ENCODE measurements at places on chromosomes 5 and 9.

GRCh38 chr5:135557076-135557838, 21.5 kb upstream of the NEUROG1 start:
- no peak for DNase-seq

GRCh38 chr9:137685741-137686420, 67.1 kb downstream of the EHMT1 start:
- DNase-seq: peak; percentile 77

- DNase-seq: no peak
These were observed 64.2 kb upstream of the OLFM1 start for GRCh38 chr9:135023088-135023785.

- no peak for DNase-seq
These were observed 347.9 kb upstream of the SEMA6A start for GRCh38 chr5:116922532-116922931.

DNA sequence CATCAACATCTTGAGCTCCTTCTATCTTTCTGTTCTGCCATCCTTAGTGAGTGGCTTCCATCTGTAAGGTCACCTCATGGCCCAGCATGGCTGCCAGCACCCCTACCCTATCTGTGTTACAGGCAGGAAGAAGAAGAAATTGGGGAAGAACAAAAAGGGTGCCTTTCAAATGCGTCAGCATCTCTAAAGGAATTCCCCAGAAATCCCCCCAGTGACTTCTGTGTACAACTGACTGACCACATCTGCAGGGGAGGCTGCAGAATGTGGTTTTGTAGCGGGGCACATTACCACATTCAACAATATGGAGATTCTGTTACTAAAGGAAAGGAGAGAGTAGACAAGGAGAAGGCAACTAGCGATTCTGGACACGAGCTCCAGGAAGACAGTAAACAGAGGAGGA, 40.1 kb downstream of the ALG2 start:
- DNase-seq: peak; percentile 36

GRCh38 chr9:8832955-8833354, 1033.4 kb upstream of the DMAC1 start:
- DNase-seq: peak; percentile 28

DNA sequence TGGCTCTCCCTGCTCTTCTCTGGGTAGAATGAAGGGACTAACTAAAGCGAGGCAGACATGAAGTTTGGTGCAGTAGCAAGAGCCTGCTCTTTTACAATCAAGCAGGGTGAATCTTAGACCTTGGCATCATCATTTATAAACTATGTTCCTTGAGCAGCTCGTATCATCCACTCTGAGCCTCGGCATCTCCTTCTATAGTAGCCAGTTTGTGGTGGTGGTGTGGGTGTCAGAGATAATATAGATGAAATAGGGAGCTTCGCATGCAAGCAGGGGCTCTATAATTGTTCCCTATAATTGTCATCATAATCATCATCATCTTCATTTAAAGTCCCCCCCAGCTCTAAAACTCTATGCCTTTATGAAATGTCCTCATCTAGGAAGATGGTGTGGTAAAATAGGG, 72.5 kb upstream of the SAP30L start:
- no peak for DNase-seq

DNA sequence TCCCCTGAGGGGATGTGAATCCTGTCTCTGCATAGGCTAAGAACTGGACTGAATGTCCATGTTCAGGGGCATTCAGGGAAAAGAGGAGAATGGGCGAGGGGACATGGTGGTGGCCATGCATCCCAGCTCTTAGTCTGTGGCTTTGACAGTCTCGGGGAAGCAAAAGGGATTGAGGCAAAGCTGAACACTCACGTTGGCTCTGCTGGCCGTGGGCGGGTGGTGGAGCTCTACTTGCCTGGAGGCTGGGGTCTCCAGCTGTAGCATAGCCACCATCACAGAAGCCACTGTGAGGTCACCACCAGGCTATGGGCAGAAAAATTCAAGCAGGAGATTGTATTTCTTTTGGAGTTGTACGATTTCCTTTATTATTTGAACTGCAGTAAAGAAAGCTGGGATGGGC, 4.1 kb downstream of the GARIN3 start:
- no peak for DNase-seq

DNA sequence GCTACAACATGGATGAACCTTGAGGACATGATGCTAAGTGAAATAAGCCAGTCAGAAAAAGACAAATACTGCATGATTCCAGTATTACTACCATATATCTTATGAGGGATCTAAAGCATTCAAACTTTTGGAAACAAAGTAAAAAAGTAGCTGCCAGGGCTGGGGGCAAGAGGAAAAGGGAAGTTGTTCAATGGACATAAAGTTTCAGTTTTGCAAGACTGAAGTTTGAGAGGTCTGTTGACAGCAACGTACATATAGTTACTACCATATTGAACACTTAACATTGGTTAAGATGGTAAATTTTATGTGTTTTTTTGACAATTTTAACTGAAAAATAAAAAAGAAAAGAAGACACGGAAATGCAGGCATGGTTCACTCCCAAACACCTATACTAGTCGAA, 77.6 kb downstream of the MAPKAP1 start:
- DNase-seq: no peak

- no peak for DNase-seq
These were observed 10.1 kb downstream of the RNF145 start for GRCh38 chr5:159199225-159199624.

GRCh38 chr5:26942481-26942880, 95.9 kb downstream of the CDH9 start:
- DNase-seq: peak; percentile 1

DNA sequence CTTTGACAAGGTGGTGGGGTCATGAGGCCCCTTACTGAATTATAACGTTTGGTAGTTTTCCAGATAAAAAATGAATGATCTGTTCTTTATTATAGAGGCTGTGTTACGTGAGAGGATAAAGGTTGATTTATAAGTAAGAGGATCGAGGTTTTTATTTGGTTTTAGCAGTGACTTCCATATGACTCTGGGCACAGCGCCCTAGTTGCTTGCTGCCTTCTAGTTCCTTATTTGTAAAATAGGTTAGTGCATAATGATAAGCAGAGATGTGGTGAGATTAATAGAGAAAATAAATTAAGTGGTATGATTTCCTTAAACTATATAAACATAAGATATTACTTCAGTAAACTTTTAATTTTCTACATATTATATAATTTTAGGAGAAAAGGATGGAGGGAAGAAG, 29.8 kb downstream of the MRRF start:
- DNase-seq: no peak

GRCh38 chr9:89539374-89539773, 41.5 kb upstream of the SEMA4D start:
- DNase-seq: no peak

GRCh38 chr9:76161541-76161940, 232.7 kb downstream of the RFK start:
- DNase-seq: peak; percentile 92

DNA sequence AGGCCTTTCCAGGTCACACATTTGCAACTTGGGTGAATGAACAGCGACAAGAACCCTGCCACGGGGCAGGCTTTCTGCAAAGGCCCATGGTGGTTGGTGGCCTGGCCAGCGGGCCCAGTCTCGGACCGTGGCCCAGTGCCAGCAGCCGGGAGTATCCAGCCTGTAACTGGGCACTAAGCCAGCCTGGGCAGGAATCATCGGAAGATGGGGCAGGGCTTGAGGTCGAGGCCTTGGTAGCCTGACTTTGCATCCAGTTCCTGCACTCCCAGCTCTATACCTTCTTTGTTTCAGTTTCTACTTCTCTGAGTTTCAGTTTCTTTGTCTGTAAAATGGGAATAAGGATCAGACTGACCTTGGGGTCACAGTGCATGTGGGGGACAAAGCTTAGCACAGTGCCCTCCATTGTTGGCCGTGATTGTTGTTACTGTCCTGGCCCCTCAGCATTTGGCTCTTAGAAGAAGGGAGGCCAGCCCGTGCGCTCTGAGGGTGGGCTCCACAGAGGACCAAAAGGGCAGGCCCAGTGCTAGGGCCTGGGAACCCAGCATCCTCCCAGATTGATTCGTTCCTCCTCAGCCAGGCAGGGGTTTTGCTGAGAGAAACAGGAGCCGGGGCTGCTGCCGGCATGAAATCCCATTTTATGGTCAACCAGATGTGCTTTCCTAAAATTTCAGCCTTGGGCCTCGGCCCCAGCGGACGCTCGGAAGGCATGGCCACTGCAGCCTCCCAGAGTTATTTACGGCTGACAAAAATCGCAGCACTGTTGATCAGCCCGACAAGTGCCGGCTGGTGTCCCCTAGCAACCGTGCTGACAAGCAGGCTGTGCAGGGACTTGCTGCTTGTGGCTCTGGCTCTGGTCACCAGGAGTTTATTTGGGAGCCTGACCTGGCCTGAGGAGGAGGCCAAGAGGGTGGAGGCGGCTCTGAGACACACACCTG, 43.6 kb downstream of the JADE2 start:
- DNase-seq: no peak

GRCh38 chr5:40071870-40072269, 607.8 kb upstream of the PTGER4 start:
- peak; percentile 63 for DNase-seq

GRCh38 chr9:69671879-69672595, at the start of gene APBA1:
APBA1 (minus strand) TSS chr9:69672371.
- peak; percentile 69 for DNase-seq

- no peak for DNase-seq
These were observed 79.2 kb upstream of the SLCO4C1 start for GRCh38 chr5:102375272-102375671.

All from fibroblast of skin of back (primary cell).